MCF 10A (cell line): ENCODE measurements at places on chromosomes 1 and 21. TPM values are rescaled to one million over a fixed set of nuclear protein-coding genes. Genes with fewer than 3 reads are reported as not detected.

GRCh38 chr1:247647864-247648263 is 31.7 kb downstream of the OR13G1 start:
- peak; percentile 58 for DNase-seq

GRCh38 chr1:93123201-93123783 is 44.2 kb downstream of the MTF2 start:
- no peak for DNase-seq

DNA sequence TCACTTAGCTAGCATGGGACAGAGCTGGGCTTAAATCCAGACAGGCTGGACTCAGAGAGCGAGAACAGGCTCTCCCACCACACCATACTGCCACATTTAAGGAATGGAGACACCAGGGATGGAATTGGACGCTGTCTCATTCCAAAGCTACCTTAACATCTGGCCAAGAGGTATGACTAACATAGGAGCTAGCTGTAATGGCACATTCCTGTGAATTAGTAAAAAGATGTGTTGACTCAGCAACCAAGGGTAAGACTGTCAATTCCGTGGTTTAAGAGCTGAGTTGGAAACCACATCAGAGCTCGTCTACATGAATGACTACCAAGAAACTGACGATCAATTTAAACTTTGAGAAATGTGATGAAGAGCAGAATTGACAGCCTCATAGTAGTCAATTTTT is 8.3 kb upstream of the TNFRSF9 start:
- DNase-seq: peak; percentile 50

Gene GPR37L1
- not detected in 2 replicates for total RNA-seq

GRCh38 chr1:188043536-188044245 is 1214.9 kb downstream of the PLA2G4A start:
- DNase-seq: no peak

Gene PRR9
- not detected in 2 replicates for total RNA-seq

- DNase-seq: peak; percentile 19
These were observed 84.5 kb upstream of the BCL10 start for GRCh38 chr1:85360730-85361493.

Gene CCDC28B
- total RNA-seq: 0.91 and 1.7 TPM in 2 replicates

Gene RIMKLA
- not detected in 2 replicates for total RNA-seq

DNA sequence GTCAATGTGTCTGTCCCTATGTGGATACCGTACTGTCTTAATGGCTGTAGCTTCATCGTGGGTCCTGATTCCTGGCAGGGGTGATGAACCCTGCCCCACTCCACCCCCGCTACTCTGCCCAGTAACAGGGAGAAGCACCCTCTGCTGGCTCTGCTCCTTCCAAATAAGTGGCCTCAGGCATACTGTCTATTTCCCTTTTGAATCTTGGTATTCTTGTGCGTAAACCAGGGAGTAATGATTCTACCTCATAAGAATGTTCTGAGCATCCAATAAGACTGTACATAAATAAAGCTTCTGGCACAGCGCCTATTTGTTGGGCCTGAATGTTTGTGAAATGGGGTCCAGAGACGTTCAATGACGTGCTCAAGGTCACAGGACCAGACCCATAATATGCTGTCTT is 35.2 kb upstream of the CTPS1 start:
- peak; percentile 86 for DNase-seq

DNA sequence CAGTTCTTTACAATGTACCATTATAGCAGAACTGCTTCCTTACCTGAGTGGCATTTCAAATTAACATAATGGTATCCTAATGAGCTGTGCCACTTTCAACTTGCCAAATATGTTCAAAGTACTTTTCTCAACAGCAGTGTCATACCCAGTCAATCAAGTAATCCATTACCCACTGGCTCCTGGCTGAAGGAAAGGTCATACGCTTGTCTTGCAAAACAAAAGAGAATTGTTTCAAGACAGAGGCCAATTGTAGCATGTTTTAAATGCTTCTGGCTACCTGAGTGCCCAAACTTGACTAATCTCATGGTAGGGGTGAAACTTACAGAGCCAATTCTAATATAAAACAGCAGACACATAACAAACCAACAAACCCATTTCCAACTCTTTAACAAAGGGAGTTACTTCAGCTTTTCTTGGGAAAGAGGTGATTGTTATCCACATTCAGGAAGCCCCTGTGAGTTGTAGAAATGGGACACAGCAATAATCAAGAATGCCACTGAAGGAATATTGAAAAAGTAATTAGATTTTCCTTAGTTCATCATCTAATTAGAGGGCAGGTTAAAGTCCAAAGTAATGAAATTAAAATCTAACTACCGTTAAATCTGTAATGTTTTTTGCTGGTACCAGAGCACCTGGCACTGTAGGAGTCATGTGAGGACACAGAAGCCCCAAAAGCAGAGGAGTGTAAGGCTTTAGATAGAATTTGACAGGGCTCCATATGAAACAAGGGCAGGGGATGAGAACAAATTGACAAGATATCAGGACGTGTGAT is 241.9 kb downstream of the RWDD3 start:
- DNase-seq: no peak

Gene CYP4A22
- not detected in 2 replicates for total RNA-seq

DNA sequence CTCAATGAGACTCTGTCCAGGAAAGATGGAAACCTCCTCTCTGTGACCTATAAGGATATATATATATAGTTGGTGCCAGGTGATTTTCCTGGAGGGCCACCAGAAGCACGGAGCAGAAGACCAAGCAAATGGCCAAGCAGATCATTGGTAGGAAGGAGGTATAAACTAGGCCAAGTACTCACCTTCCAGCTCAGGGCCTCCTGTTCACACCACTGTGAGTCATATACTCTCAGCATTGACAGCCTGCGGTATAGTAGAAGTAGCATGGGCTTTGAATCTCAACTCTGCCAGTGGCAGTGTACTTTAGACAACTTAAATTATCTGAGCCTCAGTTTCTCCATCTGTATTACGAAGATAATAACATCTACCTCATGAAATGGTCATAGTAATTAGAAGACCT is 15.4 kb downstream of the IL12RB2 start:
- no peak for DNase-seq

GRCh38 chr1:22111115-22111514 is 31.8 kb downstream of the WNT4 start:
- DNase-seq: no peak

GRCh38 chr1:182662121-182662890 is 22.1 kb downstream of the RGS8 start:
- DNase-seq: no peak

Gene GJB5
- 26.5 and 33.2 TPM in 2 replicates for total RNA-seq

GRCh38 chr21:42161956-42162681 is 56.8 kb upstream of the ABCG1 start:
- DNase-seq: no peak

Gene TPTE
- not detected in 2 replicates for total RNA-seq

Gene IL20
- not detected in 2 replicates for total RNA-seq

- no peak for DNase-seq
These were observed 13.3 kb downstream of the MAPKAPK2 start for GRCh38 chr1:206698011-206698410.

Gene SLC45A1
- total RNA-seq: 0.29 and 0.30 TPM in 2 replicates

Gene LCA5L
- total RNA-seq: 2.8 and 4.3 TPM in 2 replicates

- no peak for DNase-seq
These were observed 30.3 kb downstream of the ASPM start for GRCh38 chr1:197116156-197116555.

Gene CA6
- not detected in 2 replicates for total RNA-seq

Gene IGSF5
- total RNA-seq: not detected in 2 replicates

DNA sequence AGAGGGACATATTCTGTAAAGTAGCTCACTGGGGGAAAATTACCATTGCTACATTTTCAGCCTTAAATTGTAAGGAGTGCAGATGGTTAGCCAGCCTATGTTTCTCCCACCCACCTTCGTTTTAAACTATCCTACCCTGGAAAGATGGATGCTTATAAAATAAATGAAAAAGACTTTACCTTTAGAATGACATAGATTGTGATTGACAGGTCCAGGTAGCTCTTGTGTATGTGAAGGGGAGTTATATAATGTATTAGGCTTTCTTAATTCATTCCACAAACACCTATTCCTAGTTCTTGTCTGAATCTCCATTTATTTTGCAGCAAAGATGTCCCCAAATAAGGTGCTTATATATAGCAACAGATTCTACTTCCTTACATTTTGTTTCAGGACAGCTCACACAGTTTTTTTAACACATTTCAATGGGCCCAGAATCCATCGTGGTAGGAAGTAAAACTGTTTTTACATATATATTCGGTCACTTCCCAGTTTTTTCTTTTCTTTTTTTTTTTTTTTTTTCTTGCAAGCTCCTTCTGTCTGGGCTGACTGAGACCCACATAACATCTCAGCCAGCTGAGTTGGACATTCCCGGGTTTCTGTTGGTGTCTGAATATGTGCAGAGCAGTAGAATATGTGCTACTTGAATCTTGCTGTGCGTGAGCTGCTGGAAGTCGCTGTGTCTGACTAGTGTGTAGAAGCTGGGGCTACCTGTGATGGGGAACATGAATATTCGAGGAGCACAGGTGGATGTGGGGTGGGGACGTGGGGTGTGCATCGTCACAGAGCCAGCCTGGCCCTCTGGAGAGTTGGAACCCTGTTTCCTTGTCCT is 27.8 kb downstream of the UCK2 start:
- DNase-seq: no peak

- DNase-seq: no peak
These were observed 117.0 kb downstream of the ZC3H11B start for GRCh38 chr1:219495737-219496408.

DNA sequence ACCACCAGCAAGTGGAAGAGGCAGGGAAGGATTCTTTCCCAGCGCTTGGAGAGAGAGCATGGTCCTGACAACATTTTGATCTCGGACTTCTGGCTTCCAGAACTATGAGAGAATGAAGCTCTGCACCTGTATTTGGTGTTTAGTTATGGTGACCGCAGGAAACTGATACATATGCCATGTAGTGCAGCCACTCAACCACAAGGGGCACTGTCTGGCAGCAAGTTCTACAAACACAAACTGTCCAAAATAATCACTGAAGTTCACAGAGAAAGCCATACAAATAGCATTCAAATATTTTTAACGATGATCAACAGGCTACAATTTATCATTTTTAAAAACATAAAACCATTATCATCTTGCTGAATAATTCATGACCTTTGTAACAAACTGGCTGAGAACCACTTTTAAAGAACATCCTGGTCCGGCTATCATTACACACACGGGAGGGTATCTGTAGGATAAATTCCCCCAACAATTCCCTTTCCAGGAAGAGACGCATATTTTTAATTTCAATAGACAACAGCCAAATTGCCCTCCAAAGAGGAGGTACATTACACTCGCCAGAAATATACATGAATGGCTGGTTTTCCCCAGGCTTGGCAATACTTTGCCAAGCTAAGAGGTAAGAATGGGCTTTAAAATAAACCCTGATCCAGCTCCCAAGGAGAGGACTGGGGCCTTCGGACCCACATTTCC is 9.2 kb upstream of the CBR3 start:
- DNase-seq: peak; percentile 54

DNA sequence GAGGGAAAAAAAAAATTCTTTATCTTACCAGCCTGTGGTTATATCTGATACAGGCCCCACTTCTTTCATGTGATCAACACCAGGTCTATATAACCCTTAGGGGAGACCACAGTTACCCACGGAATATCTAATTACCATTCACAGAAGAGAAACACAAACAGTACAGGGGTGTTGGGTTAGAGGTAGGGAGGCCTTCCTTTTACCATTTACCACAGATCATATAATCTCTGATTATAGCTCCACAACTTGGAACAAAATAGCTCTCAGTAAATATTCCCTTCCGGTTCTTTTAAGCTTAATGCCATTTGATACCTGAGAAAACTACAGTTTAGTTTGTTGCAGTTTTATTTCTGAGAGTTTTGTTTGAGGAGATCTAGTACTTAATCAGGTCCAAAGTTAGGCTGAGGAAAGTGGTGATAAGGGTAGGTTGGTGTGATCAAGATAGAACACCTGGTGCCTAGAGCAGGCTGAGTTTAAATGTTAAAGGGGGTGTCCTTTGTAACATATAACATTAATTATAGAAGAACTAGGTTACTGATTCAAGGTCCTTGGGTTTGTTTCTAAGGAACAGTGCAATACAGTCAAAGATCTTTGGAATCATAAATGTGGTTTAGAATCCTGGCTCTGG is 14.1 kb downstream of the EPB41 start:
- no peak for DNase-seq

DNA sequence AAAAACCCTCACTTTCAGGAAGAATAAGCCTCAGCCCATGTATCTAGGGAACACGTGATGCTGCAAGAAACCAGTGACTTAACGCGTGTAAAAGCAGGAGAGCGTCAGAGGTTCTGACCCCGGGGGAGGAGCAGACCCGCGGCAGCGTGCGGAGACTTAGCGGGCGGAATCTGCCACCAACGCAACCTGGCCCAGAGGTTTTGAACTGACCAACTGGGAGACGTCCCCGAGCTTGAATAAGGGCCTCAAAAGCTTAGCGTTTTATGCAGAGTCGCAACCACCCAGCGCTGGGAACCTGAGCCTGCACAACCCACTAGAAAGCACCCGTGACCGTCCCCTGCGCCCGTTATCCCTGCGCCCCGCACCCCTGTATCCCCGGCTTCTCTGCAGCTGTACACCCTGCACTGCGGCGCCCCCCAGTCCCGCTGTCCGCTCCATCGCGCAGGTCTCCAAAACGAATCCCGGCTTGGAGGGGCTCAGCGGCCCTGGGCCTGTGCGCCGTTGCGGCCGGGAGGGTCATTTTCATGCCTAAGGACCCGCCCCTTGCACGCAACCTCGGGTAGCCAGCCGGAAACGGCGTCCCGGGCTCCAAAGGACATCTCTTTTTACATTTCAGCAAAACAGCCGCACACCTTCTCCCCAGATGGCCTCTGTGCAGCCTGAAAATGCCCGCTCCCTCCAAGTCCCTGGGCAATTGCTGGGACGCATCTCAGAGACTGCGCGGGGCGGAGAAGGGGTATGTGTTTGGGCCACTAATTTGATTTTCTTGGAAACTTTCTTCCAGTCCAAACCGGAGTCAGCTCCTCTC is 29.4 kb upstream of the TRIM17 start:
- no peak for DNase-seq

- no peak for DNase-seq
These were observed 758.5 kb upstream of the NEGR1 start for GRCh38 chr1:73040811-73041210.

DNA sequence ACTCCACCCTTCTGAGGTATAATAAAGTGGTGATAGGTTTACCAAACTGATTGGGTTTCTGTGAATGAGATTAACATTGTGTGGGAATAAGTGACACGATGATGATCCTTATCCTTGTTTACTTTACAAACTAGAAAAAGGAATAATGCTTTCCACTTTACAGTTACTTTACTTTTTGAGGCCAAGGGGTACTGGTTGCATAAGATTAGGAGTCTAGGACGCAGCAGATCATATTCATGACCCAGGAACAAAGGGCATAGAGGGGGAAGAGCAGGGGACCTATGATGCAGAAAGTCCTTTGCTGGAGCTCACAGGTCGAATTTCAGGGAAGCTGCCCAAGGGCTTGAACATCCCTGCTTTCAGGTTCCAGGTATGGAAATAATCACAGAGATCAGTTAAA is 20.4 kb downstream of the FGGY start:
- DNase-seq: no peak

GRCh38 chr1:34642679-34643078 is 112.2 kb upstream of the GJB5 start:
- peak; percentile 12 for DNase-seq

DNA sequence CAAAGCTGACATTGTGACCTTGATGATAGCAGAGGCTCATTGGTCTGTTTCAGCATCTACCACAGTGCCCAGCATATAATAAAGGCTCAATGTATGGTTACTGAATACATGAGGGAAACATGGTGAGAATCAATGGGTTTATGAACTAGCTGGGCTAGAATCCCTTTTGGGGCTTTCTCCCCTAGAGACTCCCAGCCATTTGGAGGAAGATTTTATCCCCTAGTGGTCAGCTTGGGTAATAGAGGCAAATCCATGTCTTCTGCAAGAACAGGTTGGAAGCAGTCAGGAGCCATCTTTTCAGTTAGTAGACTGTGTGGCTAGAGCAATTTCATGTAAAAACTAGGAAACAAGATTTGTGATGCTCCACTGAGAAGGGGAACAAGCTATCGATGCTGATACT is 15.8 kb upstream of the REG4 start:
- DNase-seq: peak; percentile 36
